Brain microvascular endothelial cell (primary cell): ENCODE measurements at places on chromosomes 6 and 20.

DNA sequence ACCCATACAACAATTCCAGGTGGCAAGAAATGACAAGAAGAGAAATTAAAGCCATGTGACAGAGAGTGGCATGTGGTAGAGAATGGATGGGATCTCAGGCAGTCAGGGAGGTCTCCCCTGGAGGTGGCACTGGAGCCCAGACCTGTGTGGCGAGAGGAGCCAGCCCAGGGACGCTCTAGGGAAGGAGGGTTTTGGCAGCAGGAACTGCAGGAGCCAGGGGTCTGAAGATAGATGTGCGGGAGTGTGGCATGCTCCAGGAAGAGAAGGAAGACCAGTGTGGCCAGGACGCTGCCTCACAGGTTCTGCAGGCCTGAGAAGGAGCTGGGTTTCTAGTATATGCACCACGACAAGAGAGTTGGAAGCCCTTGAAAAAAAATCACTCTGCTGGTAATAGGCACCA lies 45.1 kb downstream of the SPATA2 start:
- DNase-seq, result no peak

DNA sequence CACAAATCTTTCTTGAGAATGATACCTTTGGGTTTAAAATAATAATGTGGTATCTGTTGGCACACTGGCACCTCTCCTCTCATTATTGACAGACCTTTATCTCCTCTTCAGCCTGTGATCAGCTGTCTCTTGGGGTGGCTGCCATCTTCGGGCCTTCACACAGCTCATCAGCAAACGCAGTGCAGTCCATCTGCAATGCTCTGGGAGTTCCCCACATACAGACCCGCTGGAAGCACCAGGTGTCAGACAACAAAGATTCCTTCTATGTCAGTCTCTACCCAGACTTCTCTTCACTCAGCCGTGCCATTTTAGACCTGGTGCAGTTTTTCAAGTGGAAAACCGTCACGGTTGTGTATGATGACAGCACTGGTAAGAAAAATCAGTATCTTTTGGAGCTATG lies 232.8 kb downstream of the GRIK2 start:
- no peak for DNase-seq

DNA sequence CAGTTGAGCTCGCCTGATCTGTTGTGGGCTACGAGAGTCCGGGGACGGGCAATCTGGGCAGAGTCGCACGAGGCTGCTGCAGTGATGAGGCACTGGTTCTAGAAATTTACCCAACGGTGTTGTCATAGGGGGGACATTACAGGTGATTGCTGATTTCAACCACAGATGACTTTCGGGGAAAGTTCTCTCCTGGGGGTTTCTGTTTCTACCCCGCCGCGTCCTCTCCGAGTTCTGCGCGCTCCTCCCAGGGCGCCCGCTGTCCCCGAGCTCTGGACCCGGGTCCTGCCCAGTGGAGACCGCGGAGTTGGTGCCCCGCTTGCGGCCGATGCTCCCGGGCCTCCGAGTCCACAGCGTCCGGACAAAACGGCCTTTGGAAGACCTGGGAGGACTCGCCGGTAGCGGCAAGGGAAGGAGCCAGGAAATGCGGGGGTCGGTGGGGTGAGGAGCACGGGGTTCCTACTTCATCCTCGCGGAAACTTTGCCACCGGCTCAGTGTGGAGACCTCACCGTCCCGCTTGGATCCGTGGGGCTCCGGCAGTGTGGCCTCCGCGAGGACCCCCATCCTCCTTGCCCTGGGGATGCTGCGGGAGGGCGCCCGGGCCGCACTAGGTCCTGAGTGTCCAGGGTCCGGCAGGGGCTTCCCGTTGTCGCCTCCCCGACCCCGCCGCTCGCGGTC lies 12.3 kb upstream of the RAET1L start:
- no peak for DNase-seq

GRCh38 chr6:145428706-145429105 lies 306.6 kb downstream of the EPM2A start:
- DNase-seq, result no peak

GRCh38 chr6:113143206-113143605 lies 713.9 kb upstream of the MARCKS start:
- no peak for DNase-seq

DNA sequence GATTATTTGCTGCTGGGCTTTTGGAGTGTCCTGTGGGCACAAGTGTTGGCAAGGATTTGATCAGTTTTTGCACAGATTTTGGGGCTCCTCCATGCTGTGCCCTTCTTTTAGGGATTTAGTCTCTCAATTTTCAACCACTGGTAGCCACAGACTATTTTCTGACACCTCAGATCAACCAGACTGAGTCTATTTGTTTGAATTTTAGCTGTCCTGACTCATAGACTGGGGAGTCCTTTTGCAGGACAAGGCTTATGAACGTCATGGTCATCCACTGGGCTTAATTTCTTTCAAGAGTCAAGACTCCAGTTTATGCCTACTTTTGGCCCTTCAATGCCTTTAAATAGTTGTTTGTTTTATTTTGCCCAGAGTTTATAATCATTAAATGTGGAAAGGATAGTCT lies 59.3 kb downstream of the BCKDHB start:
- no peak for DNase-seq

DNA sequence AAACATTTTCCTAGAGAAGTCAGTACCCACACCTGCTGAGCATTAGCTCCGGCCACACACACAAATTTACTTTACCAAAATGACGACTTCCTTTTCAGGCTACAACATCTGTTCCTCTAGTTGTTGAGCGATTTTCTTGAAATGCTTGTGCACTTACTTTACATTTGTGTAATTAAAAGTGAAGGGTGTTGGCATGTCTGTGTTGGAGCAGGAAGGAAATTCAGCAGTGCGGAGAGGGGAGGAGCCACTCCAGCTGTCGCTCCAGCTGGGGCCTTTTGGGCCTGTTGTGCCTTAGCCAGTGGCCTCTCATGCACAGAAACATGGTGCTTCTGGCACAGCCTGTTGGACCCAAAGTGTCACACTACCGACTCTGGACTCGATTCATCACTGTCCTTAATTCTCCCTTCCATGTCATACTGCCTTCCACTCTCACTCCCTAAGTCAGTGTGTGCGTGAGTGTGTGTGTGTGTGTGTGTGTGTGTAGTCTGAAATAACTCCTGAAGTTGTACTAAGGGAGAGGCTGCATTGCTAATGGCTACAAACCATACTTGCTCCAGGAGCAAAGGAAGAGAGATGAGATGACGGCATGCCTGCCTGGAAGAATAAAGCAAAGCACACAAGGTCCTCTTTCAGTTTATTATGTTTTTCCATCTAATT lies 191.8 kb upstream of the ARG1 start:
- DNase-seq, result no peak

- no peak for DNase-seq
Observed at GRCh38 chr6:137830511-137830911, 36.5 kb upstream of the TNFAIP3 start.

DNA sequence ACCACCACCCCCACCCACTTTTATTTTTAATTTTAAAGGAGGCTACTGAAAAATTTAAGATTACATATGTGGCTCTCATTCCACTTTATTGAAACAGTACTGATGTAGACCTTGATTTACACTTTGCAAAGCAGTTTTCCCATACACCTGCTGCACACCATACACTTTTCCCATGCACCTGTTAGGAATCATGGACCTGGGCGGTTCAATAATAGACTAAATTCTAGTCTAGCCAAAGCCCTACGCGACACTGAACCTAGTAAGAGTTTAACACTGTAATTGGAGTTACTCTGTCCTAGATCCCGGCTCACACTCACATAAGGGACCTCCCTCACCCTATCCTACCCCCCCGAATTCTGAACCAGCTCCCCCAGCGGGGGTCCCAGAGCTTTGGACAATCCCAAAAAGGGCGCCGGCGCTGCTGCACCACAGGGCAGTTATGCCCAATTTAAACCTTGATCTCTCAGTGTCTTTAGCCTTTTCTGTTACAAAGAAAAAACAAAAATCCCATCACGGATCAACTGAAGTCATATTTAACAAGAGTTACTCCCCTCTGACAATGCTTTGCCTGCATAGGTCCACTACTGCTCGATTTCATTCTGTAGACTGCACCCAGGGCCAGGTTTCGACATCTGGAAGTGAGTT lies 2.4 kb upstream of the GCLC start:
- DNase-seq, result no peak

- DNase-seq, result no peak
Observed at GRCh38 chr6:109238396-109238795, 143.1 kb downstream of the CEP57L1 start.

- DNase-seq, result no peak
Observed at GRCh38 chr6:144955392-144955791, 670.3 kb downstream of the UTRN start.

- no peak for DNase-seq
Observed at GRCh38 chr20:36315545-36316351, 9.6 kb downstream of the DLGAP4 start.

DNA sequence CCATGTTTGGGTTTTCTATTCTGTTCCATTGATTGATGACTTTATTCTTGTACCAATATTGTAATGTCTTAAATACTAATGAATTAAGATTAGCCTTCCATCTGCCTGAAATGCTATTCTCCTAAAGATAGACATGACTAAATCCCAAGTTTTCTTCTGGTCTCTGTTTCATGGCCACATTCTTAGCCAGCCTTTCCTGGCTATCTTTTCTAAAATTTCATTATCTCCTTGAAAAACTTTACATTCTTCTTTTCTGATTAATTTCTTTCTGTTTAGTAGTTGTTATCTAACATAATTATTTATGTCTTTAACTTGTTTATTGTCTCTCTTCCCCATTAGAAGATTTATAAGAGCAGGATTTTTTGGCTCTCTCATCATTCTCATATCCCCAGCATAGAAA lies 4.4 kb upstream of the PRIM2 start:
- DNase-seq, result no peak

DNA sequence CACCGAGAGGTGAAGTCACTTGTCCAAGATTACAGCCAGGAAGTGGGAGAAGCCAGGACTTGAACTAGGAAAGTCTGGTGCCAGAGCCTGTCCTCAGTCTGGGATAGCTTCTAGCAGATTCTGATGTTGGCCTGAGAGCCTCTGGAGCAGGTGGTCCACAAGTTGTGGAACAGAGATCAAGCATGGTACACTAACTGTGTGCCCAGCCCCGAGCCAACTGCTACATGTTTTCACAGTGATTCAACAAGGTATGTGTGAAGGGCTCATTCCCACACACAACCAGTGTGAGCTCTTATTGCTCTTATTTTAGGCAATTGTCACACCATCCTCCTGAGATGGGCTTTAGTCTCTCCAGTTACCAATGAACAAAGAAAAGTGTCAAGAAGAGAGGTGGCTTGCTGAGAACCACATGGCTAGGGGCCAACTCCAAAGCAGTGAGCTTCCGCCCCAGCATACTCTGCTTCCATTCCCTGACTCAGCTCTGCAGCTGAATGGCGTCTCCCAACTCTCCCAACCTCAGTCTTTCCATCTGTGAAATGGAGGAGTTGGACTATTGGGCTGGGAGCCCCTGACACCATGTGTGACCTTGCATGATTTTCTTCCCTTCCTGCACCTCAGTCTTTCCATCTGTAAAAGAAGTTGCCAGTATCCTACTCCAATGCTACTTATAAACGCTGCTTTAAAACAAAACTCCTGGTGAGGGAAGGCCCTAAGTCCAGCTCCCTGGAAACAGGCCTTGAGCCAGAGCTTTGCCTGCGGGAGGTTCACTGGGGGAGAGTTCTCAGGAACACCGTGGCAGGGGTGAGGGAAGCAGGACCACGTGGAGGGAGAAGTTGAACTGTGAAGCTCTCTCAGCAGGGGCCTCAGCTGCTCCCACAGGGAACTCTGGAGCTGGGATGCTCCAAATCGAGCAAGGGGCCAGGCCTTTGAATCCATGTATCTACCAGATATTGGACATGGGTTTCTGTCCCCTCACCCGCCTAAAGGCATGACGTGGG lies 40.9 kb downstream of the CDH22 start:
- DNase-seq, result no peak

DNA sequence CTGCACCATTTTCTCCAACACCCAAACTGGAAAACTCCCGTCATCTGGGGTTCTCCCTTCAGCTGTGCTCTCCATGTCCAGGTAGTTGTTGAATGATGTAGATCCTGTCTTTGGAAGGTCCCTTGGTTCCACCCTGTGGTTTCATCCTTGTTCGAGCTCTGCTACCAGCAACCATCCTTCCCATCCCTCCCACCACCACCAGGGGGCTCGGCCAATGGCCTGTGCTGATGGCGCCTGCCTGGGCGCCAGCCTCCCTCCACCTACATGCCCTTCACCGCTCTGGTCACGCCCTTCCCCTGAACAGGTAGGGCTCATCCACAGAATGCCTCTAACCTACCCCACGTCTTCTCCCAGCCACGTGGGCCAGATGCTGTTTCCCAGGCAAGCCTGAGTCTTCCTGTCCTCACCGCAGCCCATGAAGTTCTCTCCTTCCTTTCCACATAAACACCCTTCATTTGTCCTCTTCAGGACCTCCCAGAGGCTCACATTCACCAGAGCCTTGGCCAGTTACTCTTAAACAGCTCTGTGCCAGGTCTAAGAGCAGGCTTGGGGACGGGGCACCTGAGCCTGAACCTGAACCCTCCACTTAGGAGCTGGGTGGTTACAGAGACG lies 75.1 kb upstream of the DUSP22 start:
- DNase-seq, result no peak

DNA sequence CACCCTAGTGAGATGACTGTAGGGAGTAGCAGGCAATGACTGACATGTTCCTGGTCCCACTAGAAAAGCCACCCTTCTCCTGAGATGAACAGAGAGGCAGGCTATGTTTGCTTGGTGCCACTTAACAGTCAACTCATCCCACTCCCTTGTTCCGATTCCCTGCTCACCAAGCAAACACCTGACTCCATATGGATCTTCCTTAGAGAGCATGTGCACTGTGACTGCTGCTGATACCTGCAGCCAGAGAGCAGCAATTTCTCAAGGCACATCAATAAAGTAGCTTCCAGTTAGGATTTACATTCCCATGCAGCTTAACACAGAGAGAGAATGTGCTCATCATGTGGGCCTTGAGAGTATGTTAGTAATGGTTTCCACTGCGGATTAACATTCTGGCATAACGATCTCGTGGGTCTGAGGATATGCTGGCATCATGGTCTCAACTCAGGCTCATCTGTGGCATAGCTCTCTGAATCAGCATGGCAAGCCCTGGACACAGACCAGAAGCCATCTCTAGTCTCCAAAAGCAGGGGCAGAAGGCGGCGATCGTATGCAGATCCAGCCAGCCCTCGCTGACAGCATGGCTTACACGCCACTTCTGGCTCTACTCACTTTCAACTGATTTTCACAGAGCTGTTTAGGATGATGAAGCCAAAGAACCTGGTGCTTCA lies 43.9 kb downstream of the ATXN1 start:
- no peak for DNase-seq
